ENCODE measurements at places on chromosomes 1 and 21.

DNA sequence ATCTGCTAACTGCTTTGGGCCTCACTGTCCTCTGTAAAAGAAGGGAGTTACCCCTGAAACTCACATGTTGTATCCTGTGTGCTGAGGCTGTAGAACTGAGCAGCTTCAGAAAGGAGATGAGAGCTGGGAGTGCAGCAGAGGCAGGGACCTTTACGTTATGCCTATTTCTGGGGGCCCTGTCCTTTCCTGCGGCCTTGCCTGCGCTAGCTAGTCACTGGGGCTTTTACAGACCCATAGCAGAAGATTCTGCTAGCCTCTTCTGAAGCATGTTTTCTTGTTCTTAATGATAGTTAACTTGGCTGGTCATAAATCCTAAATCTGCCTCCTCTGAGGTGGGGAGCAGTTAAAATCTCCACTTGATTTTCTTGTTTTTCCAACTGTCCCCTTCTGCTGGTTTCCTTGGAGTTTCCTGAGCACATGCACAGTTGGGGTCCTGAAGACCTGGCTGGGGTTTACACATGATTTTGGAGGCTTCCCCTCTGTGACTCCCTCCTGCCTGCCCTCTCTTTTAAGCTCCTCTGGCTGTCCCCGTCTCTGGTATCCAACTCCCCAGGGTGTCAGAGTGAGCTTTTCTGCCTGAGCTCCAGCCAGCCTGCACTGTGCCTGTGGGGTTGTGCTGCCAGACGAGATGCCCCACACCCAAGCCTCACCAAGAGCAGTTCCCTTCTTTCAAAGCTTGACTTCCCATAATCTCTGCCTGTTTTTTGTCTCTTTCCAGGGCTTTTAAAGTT, 76.6 kb downstream of the NOS1AP start:
- no peak for DNase-seq

- no peak for DNase-seq
Observed at GRCh38 chr1:161359291-161359690, 8.4 kb downstream of the CFAP126 start.

- no peak for DNase-seq
Observed at GRCh38 chr1:54096877-54097240, 43.5 kb downstream of the TCEANC2 start.

DNA sequence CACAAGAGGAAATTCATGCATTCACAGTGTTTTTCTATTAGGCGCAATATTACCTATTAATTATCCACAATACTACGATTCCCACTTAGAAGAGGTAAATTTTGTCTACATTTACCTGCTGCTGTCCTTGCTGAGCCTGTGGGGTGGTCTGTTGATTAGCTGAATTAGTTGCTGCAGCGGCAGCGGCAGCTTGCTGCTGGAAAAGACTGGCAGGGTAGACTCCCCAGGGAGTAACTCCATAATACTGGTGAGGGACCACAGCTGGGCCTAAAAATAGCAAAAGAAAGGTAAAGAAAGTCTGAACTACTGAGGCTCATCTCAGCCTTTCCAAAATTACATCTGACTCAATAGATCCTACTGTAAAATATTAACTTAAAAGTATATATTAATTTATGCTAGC, 66.0 kb upstream of the SDC3 start:
- no peak for DNase-seq

- no peak for DNase-seq
Observed at GRCh38 chr1:159869173-159869572, 6.7 kb upstream of the VSIG8 start.

DNA sequence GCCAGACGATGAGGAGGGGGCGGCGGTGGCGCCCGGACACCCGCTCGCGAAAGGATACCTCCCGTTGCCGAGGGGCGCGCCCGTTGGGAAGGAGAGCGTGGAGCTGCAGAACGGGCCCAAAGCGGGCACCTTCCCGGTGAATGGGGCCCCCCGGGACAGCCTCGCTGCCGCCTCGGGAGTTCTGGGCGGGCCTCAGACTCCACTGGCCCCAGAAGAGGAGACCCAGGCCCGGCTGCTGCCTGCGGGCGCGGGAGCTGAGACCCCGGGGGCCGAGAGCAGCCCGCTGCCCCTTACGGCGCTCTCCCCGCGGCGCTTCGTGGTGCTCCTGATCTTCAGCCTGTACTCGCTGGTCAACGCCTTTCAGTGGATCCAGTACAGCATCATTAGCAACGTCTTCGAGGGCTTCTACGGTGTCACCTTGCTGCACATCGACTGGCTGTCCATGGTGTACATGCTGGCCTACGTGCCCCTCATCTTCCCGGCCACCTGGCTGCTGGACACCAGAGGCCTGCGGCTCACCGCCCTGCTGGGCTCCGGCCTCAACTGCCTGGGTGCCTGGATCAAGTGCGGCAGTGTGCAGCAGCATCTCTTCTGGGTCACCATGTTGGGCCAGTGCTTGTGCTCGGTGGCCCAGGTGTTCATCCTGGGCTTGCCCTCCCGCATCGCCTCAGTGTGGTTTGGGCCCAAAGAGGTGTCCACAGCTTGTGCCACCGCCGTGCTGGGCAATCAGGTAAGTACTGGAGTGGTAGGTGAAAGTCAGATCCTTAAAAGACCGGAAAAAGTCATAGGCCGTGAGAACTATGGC, 588 bp downstream of the FLVCR1 start:
- DNase-seq, result no peak

DNA sequence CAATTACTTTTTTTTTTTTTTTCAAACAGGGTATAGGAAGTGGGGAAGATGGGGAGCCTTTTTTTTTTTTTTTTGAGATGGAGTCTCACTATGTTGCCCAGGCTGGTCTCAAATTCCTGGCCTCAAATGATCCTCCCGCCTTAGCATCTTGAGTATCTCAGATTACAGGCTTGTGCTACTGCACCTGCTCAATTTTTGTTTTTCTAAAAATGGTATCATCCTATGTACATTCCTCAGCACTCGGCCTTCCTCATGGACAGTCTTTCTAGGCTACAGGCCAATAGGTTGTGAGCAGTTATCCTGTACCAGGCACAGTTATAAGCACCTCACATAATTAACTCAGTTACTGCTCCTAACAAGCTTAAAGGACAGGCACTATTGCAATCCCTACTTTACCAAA, 132.1 kb upstream of the EDN2 start:
- no peak for DNase-seq

- no peak for DNase-seq
Observed at GRCh38 chr1:38451541-38451993, 405.0 kb upstream of the POU3F1 start.

DNA sequence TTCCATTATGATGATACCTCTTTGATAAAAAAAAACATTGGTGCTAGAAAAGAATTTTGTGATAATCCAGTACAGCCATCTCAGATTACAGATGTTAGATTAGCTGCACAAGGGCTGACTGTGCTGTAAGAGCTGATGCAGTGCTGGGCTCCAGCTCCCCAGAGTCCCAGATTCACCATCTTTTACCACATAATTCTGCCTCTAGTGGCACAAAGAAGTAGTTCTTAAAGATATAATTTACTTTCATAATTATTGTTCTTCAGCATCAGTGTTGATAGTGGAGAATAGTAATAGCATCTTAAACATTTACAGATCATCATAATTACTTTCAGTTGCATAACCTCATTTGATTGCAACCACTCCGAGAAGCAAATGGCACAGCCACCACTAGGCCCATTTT, 262.1 kb downstream of the BRINP2 start:
- no peak for DNase-seq

- no peak for DNase-seq
Observed at GRCh38 chr21:42698733-42699132, 45.3 kb downstream of the PDE9A start.

DNA sequence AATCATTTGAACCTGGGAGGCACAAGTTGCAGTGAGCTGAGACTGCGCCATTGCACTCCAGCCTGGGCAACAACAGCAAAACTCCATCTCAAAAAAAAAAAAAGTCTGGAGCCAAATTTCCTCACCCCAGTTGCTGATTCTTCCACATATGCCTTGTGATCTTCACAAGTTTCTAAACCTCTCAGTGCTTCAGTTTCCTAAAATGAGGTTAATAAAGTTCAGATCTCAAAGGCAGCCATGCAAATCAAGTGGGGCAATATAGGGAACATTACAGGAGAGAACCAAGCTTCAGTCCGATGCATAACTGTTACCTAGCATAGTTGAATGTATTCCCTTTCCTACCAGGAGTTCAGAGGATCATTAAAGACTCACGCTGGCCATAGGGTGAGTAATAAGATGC, 4.8 kb downstream of the ITLN1 start:
- no peak for DNase-seq

GRCh38 chr1:223210788-223211120, 67.7 kb upstream of the TLR5 start:
- no peak for DNase-seq

DNA sequence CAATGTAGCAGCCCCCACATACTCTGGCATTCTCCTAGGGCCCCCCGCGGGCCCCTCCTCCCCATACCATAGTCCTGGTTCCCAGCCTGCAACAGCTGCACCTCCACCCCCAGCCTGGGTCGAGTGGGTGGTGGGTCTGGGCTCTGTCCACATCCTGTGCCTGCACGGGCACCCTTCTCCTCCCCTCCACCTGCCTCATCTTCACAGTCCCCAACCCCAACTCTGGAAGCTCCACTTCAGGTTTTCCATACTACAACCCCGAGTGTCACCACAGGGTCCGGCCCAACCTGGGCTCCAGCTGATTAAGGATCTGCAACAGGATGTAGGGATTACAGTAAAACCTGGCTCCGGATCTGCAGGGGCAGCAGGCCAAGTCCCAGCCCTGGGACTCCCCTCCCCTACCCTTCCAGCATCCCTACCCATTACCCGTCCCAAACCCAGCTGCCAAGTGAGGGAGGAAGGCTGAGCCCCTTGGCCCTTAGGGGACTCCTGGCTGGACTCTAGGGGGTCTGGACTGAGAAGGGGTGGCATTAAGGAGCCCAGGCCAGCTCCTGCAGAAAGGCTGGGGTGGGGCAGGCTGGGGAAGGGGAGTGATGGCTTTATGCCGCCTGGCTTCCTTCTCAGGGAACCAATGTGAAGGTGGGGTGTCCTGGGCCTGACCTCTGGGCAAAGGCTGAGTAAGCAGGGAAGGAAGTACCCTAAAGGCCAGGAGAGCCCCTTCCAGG, 116.8 kb downstream of the CASZ1 start:
- DNase-seq, result peak; percentile 18

DNA sequence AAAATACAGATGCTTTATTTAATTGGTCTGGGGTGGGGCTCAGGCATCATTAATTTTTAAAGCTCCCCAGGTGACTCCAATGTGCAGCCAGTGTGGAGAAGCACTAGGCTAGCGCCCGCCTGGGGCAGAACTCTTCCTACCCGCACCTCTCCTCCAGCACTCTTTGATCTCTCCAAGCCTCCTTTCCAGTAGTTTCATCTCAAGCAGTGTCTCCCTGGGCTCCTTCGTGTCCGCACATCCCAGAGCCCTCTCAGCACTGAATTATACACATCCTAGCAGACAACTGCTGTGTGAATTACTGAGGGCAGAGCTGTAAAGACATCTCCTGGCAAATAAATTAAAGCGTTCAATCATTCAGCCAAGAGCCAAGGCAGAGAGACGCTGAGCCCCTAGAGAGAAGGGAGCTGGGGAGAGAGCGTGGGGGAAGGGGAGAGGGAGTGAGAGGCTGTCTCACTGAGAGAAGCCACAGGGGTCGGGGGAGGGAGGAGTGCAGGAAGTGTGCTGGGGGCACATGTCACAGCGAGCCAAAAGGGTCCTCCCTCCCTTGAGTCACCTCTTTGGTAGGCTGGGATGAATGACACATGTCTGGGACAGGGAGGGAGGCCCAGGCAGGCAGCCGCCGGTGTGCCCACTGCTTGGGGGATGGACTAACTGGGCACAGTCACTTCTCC, 21.0 kb upstream of the PARP1 start:
- no peak for DNase-seq

DNA sequence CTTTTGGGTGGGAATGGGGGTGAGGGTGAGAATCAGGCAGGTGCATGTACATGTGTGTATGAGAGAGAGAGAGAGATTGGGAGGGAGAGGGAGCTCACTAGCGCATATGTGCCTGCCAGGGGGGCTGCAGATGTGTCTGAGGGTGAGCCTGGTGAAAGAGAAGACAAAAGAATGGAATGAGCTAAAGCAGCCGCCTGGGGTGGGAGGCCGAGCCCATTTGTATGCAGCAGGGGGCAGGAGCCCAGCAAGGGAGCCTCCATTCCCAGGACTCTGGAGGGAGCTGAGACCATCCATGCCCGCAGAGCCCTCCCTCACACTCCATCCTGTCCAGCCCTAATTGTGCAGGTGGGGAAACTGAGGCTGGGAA, 95.0 kb downstream of the EPHB2 start:
- DNase-seq, result no peak

GRCh38 chr1:6174621-6175410, 5.3 kb downstream of the CHD5 start:
- DNase-seq, result no peak

GRCh38 chr1:28642056-28642846, 616 bp downstream of the TAF12 start:
- DNase-seq, result no peak

DNA sequence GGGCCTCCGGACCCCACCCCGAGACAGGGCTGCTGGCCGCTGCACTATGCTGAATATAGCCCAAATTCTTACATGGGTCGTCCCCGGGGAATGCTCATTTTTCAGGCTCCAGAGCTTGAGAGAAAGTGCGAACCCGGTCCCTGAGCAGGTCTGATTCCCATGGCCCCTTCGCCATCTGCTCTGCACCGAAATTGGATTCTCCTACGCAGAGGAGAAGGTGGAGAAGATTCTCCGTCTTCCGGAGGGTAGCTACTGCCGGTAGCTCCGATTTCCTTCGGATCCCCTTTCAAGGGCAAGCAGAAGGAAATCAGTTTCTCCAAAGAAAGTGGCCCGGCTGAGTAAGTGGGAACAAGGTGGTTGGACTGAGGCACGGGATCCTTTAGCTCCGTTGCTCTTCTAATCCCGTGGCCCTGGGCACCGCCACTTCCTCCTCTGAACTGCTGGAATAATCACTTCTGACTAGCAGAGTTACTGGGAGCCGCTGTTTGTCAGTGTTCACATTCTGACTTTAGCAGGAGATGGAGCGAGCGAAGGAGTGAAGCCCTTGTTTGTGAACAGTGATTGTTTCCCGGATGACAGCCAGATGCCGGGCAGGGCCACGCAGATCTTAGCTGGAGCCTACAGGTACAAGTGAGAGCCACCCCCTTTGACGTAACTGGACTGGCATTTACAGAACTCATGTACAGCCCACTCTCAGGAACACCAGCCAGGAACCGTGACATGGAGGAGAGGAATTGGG, 1.1 kb upstream of the ZNF496 start:
- peak; percentile 38 for DNase-seq

- no peak for DNase-seq
Observed at GRCh38 chr1:221527302-221527701, 214.6 kb downstream of the DUSP10 start.

GRCh38 chr1:69967245-69967766, 238.1 kb downstream of the LRRC40 start:
- no peak for DNase-seq

DNA sequence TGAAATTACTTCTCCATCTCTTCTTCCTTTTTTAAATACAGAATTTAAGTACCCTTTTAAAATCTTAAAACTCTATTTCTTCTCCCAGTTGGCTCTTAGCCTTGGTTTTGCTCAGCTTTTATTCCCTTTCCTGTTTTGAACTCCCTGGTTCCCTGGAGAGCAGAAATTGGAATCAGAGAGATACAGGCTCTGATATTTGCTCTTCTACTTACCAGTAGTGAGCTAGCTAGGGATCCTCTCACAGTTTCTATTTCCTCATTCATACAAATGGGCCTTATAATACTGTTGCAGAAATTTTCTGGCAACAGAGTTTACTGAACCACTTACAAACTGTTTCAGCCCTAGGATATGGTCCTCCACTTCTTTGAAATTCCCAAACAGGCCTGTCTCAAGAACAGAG, 606.3 kb downstream of the NUF2 start:
- DNase-seq, result no peak
